ENCODE measurements at places on chromosomes 1 and 21. TPM values are rescaled to one million over a fixed set of nuclear protein-coding genes. Genes with fewer than 3 reads are reported as not detected.

- no peak for DNase-seq
Observed at GRCh38 chr1:243301059-243301458, 45.2 kb downstream of the SDCCAG8 start.

DNA sequence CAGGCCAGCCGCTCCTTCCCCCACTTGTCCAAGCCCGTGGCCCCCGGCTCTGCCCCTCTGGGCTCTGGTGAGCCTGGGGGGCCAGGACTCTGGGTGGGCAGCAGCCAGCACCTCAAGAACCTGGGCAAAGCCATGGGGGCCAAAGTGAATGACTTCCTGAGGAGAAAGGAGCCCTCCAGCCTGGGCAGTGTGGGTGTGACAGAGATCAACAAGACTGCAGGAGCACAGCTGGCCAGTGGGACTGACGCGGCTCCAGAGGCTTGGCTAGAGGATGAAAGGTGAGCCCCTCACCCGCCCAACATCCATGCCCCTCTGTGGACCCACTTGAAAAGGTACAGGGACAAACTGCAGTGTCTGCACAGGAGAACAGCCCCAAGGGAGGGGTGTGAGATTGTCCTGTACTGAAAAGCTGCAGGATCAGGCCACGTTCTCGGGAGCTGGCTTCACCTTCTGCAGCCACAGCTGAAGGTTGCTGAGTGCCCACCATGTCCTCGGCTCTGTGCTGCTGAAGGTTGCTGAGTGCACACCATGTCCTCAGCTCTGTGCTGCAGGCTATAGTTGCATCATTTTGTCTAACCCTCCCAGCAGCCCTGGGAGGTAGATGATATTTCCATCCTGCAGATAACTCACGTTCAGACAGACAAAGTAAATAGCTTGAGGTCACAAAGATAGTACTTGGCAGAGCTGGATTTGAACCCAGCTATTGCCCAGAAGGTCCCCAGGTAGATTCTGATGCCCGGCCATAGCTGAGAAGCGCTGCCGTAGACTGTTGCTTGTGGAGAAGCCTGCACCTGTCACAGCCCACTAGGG is 618 bp downstream of the C1orf226 start:
- DNase-seq: no peak

Gene OLIG2
- 2.0 TPM for total RNA-seq

Gene LYPD8
- not detected for total RNA-seq

DNA sequence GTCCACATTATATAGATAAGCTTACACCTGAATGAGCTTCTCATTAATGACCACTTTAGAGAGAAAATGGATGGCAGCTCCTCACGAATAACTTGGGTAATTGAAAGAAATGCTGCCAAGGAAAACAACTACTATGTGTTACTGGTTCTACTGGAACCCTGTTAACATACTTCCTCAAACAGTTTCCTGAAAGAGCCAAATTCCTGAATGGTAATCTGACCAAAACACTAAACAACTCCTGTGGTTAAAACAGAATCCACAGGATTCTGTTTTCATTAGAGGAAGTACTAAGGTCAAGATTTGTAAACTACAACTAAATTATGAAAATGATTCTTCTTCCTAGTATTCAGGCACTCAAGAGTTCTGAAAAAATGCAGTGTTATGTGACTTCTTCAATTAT is 107.2 kb downstream of the DNM3 start:
- DNase-seq: no peak

Measured in H9 (cell line).